GM12891 (cell line): ENCODE measurements at places on chromosomes 13 and 19.

GRCh38 chr13:51501096-51501495 lies 48.3 kb upstream of the INTS6 start:
- no peak for DNase-seq

DNA sequence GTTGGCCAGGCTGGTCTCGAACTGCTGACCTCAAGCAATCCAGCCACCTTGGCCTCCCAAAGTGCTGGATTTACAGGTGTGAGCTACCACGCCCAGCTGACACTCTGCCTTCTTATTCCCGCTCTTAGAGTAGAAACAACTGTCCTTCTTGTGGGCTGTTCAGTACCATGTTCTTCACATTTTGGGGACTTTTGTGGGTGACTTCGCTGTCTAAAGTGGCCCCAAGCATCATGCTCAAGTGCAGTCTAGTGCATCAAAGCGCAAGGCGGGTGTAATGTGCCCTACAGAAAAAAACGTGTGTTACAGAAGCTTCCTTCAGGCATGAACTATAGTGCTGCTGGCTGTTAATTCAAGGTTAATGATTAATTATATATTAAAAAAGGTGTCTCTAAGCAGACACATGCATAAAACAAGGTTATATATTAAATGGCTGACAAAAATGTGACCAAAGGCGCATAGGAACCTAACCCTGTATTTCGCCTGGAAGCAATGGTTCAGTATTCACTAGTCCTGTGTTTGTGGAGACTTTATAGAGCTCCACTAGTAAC lies 38.3 kb downstream of the ABCC4 start:
- no peak for DNase-seq

DNA sequence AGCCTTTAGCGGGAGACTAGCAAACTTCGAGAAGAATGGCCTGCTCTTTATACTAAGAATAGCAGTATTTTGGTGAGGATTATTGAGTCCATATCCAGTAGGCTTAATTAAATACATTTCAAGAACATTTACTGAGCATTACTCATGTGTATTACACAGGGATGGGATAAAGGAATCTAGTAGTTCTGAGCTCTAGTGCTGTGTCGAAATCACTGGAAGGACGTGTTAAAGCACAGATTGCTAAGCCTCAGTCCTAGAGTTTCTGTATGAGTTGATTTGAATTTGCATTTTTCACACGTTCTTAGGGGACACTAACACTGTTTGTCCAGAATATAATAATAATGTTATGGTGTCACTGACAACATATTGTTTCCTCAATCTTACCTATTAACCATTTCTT lies 9.0 kb downstream of the ZNF302 start:
- no peak for DNase-seq

DNA sequence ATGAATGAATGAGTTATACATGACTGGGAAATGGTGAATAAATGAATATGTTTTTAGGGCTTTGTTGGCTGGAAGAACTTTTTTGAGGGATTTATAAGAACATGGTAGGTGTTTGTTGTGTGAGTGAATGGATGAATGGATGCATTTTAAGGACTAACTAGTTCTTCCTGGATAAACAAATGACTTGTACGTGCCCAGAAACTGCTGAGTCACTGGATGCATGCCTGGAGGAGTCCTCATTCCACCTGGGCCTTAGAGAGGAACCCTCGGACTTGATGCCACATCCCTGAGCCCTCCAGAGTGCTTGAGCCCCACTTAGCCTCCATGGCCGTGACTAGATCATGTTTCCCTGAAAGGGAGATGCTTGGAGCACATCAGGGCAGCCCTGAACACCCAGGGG lies 153.4 kb downstream of the DPF1 start:
- DNase-seq, result no peak

- DNase-seq, result no peak
Observed at GRCh38 chr13:44417446-44417845, 43.8 kb downstream of the SERP2 start.

GRCh38 chr13:30730526-30730925 lies 4.8 kb upstream of the ALOX5AP start:
- no peak for DNase-seq

- DNase-seq, result no peak
Observed at GRCh38 chr19:9862938-9863337, 27.8 kb downstream of the PIN1 start.

- no peak for DNase-seq
Observed at GRCh38 chr19:48752496-48753365, at the start of gene FUT1. Gene FUT1 (minus strand): TSS chr19:48752641. CDS start chr19:48751281, 1,360 bp downstream.

GRCh38 chr19:1035998-1036621 lies 3.8 kb upstream of the ABCA7 start:
- DNase-seq, result no peak

- no peak for DNase-seq
Observed at GRCh38 chr19:1019980-1020867, 699 bp downstream of the TMEM259 start.
